ENCODE measurements at places on chromosomes 2 and 18.

GRCh38 chr2:177617849-177618248 lies 225.3 kb downstream of the AGPS start:
- no peak for DNase-seq

- no peak for DNase-seq
Measured at GRCh38 chr2:195482010-195482409, 175.0 kb upstream of the SLC39A10 start.

GRCh38 chr2:197208841-197209240 lies 101.7 kb downstream of the ANKRD44 start:
- DNase-seq = no peak

DNA sequence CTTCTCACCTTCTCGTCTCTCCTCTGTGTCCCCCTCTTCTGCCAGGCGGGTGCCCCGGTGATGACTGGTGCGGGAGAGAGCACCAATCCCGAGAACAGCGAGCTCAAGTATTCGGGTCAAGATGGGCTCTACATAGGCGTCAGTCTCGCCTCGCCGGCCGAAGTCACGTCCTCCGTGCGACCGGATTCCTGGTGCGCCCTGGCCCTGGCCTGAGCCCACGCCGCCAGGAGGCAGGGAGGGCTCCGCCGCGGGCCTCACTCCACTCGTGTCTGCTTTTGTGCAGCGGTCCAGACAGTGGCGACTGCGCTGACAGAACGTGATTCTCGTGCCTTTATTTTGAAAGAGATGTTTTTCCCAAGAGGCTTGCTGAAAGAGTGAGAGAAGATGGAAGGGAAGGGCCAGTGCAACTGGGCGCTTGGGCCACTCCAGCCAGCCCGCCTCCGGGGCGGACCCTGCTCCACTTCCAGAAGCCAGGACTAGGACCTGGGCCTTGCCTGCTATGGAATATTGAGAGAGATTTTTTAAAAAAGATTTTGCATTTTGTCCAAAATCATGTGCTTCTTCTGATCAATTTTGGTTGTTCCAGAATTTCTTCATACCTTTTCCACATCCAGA lies 31.3 kb downstream of the GATA6 start:
- DNase-seq = no peak

- no peak for DNase-seq
Measured at GRCh38 chr18:6396276-6396675, 18.4 kb downstream of the L3MBTL4 start.

DNA sequence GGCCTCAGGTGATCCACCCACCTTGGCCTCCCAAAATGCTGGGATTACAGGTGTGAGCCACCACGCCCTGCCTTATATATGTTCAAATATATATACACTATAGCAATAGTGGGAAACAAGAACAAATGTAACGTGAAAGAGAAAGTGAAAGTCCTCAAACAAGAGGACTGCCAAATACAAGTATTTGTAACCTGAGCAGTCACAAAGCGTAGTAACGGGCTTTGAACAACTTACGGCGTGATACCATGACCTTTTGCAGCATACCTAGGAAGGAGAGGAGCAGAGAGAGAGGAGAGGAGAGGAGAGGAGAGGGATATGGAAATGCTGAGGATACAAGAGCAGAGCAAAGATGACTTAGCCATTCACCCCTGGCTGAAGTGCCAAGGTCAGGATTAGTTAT lies 113.8 kb upstream of the RGPD4 start:
- no peak for DNase-seq

GRCh38 chr18:80187956-80188642 lies 59.2 kb downstream of the PARD6G start:
- DNase-seq = no peak

DNA sequence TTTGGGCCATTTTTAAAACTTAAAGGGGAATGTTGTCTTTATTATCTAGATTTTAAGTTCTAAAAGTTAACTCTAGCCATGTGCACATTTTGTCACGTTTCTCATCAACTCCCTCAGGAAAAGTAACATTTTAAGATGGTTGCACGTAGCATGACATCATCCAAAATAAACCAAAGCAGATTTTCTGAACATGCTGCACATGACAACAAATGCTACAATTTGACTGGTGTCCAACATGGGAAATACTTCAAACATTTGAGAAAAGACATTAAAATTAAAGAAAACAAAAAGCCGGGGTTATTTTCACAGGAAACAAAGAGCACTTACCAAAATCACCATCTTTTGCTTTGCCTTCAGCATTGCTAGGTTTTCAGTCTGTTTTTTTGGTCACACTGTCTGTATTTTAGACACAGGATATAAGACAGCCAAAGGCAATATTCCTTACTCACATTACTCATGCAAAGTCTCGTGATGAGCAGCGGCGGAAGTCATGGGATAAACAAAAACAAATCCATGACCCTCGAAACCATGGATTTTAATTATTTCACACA lies 51.3 kb upstream of the RND3 start:
- no peak for DNase-seq

GRCh38 chr2:232094201-232094600 lies 132.7 kb downstream of the DIS3L2 start:
- DNase-seq = no peak

DNA sequence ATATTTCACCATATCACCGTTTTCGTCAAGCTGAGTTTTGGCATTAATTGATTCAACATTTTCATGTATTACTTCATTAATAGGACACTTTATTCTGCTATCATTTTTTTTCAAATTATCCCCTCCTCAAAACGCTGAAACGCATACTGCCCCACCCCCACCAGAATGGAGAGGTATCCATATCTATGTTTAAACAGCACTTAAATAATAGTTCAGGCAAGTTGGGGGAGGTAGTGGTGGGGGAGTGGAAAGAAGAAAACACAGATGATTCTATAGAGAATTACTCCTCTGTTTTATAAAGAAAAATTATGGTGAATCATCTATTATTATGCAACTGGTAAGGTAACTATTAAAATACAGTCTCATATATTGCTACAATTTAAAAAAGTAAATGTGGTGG lies 314.4 kb upstream of the ZEB2 start:
- no peak for DNase-seq

DNA sequence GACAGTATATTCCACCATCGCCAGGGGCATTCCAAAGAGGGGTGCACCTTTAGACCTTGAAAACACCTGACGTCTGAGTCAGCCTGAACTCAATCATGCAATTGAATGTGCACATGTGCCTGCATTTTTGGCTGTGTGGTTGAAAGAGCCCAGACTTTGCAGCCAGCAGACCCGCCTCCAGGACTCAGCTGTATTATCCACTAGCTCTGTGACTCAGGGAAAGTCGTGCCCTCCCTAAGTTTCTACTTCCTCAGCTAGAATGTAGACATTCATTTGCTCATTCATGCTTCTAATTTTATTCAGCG lies 94.2 kb downstream of the LRRC30 start:
- DNase-seq = no peak

DNA sequence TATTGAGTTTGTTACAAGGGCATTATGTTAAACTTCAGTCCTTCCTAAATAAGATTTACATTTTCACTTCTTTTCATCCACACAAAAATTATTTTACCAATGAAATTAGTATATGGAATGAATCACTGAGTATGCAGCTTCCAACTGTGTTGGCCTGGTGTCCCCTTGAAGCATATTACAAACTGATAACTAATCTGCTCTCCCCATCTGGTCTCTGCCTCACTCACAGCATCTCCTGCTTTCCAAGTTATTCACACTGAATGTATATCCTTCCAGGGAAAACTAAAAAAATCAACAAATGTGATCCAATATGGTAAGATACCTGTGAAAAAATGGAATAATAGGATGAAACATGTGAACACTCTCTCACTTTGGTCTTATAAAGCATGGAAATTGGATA lies 90.0 kb upstream of the NYAP2 start:
- no peak for DNase-seq

- no peak for DNase-seq
Measured at GRCh38 chr18:48136051-48136826, 205.8 kb upstream of the SMAD2 start.

GRCh38 chr2:184683911-184684310 lies 85.6 kb downstream of the ZNF804A start:
- DNase-seq = no peak

DNA sequence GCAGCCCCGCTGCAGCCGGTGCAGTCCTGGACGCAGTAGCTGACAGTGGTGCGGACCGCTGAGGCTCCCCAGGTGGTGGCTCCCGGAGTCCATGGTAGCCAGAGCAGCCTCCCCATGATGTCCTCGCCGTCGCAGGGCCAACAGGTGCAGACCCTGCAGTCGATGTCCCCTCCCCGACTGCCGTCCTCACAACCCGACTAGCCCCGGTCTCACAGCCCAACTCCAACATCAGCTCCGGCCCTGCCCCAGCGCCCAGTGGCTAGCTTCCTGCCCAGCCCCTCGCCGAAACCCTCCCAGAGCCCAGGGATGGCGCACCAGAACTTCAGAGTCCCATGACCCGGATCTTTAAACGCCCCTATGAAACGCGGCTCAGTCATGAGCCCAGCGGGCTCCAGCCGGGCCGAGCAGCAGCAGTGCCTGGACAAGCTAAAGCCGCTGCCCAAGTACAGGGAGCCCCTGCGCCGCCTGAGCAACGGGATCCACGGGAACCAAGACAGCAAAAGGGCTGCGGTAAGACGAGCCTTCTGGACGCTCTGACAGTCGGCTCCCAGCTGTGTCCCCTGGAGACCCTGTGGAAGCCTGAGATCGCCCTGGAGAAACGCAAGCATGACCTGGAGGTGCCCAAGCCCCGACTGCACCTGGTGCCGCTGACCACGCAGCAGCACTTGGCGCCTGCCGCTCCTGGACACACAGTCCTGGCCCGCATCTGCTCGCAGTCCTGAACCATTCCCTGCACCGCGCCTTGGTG lies 53.8 kb upstream of the TUBA3E start:
- DNase-seq = no peak

- DNase-seq = no peak
Measured at GRCh38 chr2:177984749-177985148, 87.8 kb downstream of the PDE11A start.

GRCh38 chr2:216793386-216793785 lies 66.5 kb downstream of the TNP1 start:
- no peak for DNase-seq

GRCh38 chr2:208830203-208830602 lies 423.6 kb downstream of the PTH2R start:
- no peak for DNase-seq

- peak; percentile 94 for DNase-seq
Measured at GRCh38 chr2:177164584-177165052, 48.0 kb upstream of the HNRNPA3 start.

- DNase-seq = no peak
Measured at GRCh38 chr2:160411167-160411566, 82.4 kb downstream of the RBMS1 start.

DNA sequence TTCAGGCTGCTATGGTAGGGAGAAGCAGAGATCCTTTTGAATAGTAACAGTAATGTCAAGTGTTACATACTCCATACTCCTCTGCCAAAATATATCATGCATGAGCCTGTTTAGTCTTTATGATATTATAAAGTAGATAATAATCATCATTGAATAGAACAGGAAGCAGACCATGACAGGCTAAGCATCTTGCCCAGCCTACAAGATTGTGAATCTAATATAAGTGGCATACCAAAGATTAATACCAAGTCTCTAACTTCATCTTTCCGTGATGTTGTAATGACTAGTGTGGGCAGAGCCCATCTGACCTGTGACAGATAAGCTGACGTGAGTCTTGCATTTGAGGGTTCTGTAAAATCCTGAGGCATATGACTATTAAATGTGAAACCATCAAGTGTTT lies 13.1 kb downstream of the NDUFB3 start:
- no peak for DNase-seq

- DNase-seq = no peak
Measured at GRCh38 chr2:181685150-181685688, 4.9 kb upstream of the NEUROD1 start.

GRCh38 chr2:20455076-20455587 lies 8.3 kb downstream of the RHOB start:
- DNase-seq = no peak

- no peak for DNase-seq
Measured at GRCh38 chr2:190781604-190782198, 98.9 kb upstream of the GLS start.

DNA sequence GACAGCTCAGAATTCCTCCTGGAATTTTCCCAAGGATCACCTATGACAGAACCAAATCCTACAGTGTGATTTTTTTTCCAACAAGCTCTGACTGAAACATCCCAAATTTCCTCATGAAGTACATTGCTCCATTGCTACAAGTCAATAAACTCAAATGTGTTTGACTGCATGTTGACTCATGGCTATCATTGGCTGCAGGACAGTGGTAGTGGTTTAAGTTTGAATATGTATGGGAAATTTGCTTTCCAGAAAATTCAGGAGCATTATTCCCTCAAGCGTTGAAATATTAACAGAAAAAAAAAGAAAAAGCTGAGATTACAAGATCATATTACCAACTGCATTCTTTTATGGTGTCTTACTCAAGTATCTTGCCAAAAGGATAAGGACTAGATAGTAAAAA lies 402.8 kb upstream of the DSEL start:
- DNase-seq = no peak

DNA sequence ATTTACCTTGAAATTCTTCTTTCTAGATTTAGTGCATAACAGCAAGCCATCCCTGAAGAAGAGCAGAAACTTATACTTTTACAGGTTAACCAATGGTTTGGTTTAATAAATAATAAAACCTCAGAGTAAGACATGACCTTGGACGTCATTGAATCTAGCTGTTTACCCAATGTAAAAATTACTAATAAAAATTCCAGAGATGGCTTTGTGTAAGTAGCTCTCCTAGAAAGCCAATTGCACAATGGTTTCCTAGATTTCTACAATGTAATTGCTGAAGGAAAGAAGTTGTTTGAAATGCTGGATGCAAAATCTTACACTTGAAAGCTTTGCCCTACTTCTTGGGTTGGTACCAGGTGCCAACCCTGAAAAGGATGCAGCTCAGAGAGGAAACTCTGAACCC lies 1.5 kb downstream of the XDH start:
- DNase-seq = no peak

- peak; percentile 39 for DNase-seq
Measured at GRCh38 chr2:109510136-109511028, 103.4 kb downstream of the SEPTIN10 start.

DNA sequence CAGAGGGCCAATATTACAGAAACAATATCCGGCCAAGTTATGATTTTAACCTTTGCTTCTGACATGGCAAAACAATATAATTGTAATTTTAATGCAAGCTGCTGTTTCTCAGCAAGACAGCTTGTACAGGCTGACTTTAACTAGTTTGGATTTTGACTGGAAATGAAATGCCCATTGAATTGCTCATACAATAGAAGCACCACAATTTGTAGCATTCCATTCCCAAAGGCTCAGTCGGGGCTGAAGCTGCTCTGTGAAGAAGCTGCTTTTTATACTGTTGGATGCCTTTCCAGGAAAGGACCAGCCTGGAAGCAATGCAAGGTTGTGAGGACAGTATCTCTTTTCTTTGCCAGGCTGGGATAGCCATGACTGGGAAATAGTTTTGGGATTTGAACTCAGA lies 677.0 kb upstream of the FANCL start:
- no peak for DNase-seq

DNA sequence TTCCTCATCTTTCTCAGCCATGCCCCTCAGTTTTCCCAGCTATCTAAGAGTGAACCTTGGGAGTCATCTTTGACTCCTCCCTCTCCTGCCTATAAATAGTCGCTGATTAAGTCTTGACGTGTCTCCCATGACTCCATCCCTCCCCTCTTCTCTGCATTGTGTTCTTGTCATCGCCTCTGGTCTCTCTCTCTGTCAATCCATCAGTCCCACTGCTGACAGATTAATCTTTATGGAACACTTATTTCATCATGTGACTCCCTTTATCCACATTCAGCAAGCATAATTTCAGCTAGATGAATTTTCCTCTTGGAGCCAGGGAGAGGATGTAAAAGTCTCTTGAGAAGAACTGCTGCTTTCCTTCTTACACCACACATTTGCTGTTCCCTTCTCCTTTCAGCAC lies 9.4 kb downstream of the ADAM23 start:
- peak; percentile 77 for DNase-seq

GRCh38 chr2:16243411-16243996 lies 303.2 kb downstream of the MYCN start:
- DNase-seq = no peak

Data from putamen (tissue), 1 donor.